Activated CD4-positive, alpha-beta T cell treated with anti-CD3 and anti-CD28 coated beads, Interleukin-2, amount 50 U/mL, for 4 hours (primary cell): ENCODE measurements at places on chromosomes 2 and 18.

GRCh38 chr18:55530166-55530565 lies 57.8 kb downstream of the TCF4 start:
- DNase-seq, result no peak

DNA sequence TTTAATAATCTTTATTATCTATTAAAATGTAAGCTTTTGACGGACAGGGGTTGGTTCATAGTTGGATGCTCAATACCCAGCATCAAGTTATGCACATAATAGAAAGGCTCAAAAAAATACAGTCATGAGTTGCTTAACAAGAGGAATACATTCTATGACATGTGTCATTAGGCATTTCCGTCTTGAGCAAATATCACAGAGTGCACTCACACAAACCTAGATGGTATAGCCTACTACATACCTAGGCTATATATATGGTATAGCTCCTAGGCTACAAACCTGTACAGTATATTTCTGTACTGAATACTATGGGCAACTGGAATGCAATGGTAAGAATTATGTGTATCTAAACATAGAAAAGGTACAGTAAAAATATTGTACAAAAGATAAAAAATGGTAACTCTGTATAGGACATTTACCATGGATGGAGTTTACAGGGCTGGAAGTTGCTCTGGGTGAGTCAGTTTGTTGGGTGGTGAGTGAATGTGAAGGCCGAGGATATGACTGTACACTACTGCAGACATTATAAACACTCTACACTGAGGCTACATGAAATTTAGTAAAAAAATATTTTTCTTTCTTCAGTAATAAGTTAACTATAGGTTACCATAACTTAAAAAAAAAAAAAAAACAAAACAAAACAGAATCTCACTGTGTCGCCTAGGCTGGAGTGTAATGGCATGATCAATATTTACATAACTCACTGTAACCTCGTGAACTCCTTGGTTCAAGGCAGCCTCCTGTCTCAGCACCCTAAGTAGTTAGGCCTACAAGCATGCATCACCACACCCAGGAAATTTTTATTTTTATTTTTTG lies 201.2 kb downstream of the NBAS start:
- DNase-seq, result no peak

DNA sequence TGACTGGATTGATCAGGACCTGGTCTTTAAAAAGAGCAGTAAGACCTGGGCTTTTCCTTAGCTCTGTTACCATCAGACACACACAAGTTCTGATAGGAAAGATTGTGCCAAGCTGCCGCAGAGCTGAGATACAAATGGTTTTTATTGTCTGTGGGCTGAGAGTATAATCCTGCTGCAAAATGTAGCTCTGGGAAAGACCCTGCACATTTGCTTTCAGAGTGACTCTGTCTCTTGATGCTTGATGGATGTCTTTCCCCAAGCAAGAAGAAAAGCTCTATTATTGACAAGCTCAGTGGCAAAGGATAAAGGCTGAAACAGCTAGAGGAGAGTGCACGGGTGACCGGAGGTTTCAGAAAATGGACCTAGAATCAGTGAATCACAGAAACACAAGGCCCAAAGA lies 95.3 kb upstream of the PARD3B start:
- no peak for DNase-seq

DNA sequence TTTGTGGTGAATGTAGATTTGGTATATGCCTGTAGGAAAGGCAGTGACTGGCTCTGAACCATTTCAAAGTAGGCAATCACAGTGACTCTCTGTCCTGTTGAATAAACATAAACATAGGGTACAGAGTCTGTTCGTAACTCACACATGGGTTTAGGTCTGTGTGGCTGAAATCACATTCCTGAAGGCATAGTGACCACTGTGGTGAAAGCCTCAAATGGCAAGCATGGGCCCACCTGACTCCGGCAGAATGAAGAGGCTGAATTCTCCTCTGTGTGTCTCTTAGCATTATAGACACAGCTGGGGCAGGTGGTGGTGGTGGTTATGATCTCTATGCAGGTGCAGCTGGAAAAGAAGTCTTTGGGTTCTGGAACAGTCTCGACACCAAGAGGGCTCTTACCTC lies 61.2 kb downstream of the ITGA6 start:
- DNase-seq, result no peak

- no peak for DNase-seq
Measured at GRCh38 chr2:159326569-159327255, 40.2 kb upstream of the WDSUB1 start.

GRCh38 chr2:102620332-102620731 lies 979 bp downstream of the SLC9A2 start:
- no peak for DNase-seq

- no peak for DNase-seq
Measured at GRCh38 chr2:223884399-223884798, 47.0 kb upstream of the AP1S3 start.

DNA sequence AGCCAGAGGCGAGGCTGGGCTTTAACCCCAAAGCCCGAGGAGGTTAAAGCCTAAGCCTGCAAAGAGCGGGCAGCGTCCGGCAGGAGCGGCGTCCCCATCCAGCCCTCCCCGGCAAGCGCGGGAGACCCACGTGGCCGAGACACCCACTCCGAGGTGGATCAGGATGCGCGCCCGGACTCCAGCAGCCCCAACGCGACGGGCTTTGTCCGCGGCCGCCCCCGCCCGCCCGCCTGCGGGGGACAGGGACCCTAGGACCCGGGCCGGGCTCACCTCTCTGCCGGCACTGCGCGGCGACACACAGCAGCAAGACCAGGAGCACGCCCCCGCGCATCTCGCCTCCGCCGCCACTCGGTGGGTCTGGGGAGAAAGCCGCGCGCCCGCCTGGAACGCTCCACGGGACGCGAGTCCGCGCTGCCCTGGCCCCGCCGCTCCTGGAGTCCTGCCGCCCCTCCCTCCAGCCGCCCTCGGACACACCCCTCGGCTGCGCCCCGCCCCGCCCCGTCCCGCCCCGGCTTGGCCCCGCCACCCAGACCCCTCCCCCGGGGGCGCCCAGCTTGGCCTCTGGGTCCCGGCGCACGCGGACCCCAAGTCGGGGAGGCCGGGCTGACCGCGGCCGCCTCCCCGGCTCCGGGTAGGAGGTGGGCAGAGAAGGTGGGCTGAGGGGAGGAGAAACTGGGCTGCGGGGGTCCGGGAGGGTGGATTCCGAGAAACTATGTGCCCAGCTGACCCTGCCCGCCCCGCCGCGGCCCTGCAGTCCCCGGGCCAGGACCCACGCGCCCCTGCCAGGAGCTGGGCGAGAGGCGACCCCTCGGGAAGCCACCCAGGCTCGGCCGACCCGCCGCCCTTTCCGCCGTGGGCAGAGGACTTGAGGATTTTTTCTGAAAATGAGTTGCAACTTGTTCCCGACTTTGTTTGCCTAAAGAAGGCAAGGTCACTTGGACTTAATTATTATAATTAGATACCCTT lies at the start of gene LAMA1:
LAMA1 (minus strand) TSS at position 408 of the 966 bp plus-strand sequence; CDS start at position 331, 77 bp downstream.
- no peak for DNase-seq

DNA sequence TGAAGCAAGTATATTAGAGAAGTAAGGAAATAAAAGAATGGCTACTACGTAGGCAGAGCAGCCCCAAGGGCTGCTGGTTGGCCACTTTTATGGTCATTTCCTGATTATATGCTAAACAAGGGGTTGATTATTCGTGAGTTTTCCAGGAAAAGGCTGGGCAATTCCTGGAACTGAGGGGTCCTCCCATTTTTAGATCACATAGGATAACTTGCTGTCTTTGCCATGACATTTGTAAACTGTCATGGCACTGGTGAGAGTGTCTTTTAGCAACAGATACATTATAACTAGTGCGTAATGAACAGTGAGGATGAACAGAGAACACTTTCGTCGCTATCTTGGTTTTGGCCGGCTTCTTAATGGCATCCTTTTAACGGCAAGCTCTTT lies 2.6 kb upstream of the UBE2F start:
- no peak for DNase-seq

GRCh38 chr2:186523791-186524190 lies 37.7 kb downstream of the ZC3H15 start:
- no peak for DNase-seq

DNA sequence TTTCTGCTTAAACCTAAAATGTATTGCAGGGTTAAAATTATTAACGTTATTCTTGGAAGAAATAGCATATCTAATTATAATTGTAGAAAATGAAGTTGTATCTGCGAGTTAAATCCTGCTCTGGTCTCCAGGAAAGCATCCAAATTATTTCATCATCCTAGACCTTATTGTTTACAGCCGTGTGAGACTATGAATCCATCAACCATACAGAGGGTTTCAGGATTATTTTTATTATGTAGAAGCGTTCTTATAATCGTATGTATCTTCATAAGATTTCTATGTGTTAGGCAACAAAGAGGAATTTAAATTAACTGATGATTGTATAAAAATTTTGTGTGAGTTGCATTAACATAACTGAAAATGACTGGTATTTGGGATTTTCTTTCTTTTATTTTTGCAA lies 14.5 kb upstream of the DSC3 start:
- no peak for DNase-seq

- peak; percentile 24 for DNase-seq
Measured at GRCh38 chr18:34977838-34978532, 63.2 kb upstream of the MAPRE2 start.

DNA sequence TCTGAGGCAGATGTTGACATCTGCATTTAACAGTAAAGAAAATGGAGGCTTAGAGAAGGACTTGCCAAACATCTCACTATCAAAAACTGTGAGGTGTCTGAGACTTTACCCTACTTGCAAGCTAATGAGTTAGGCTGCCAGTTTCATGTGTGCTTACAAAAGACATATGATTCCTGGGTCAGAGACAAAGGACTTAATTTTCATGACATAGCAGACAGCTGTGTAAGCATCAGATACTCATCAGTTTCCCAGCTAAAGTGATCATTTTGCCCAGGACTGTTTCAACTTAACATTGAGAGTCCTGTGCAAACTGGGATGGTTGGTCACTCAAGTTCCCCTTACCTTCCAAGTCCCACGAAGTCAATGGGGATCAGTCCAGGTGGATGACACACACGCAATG lies 18.9 kb upstream of the DAPL1 start:
- no peak for DNase-seq

- no peak for DNase-seq
Measured at GRCh38 chr18:75527848-75528685, 100.6 kb upstream of the SMIM21 start.

GRCh38 chr2:70655786-70656185 lies 102.2 kb upstream of the TGFA start:
- DNase-seq, result no peak
